ENCODE measurements at places on chromosomes 5 and 9.
A peak's percentile ranks its signal among the peaks of the same experiment; 100 is the strongest.

DNA sequence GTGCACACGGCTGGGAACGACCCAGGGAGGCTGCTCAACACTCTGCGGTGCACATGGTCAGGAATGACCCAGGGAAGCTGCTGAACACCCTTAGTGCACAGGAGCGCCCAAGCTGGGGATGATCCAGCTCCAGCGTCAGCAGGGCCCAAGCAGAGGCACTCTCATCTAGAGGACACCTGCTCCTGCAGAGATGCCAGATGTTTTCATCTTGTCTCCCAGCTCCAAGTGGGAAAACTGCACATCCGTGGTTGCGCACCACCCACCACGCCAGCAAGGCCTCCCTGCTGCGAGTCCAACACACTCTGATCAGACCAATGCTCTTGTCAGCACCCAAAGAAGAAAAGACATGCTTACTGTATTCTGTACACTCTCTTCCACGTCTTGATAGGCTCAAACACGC lies 34.1 kb downstream of the UBE2QL1 start:
- DNase-seq = no peak

DNA sequence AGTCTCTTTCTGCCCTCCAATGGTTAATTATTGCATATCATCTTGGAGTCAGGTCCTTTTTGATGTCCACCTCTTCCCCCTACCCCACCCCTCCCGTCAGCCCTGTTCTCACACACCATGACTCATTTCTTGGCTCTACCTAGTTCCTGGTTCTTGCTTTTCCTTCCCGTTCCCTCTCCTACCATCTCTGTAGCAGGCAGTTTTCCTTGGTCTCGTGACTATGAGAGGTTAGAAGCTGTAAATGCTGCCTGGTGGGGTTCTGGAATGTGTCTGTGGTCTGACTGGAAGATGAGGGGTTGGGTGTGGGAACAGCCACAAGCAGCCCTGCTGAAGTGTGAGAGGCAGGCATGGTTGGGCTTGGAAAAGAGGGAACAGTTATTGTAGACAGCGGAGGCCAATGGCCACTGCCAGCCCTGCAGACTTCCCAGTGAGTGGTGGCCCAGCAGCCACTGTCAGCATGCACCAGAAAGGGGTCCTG lies 18.2 kb downstream of the SLC22A5 start:
- peak; percentile 87 for DNase-seq

DNA sequence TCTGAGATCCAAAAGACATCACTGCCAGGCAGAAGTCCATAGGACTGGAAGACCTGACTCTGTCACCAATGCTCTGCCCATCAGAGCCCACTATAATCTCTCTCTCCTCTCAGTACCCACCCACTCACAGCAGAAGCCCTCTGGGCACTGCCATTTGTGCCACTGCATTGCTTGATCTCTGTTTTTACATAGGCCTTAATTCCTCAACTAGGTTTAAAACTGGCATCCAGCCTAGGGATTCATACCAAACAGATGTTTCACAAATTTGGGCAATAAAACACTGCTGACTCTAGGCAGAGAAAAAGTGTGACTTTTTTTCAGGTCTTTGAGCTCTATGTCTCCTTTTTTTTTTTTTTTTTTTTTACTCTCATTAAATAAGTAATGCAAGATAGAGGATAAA lies 91.1 kb upstream of the RANBP3L start:
- DNase-seq = no peak

DNA sequence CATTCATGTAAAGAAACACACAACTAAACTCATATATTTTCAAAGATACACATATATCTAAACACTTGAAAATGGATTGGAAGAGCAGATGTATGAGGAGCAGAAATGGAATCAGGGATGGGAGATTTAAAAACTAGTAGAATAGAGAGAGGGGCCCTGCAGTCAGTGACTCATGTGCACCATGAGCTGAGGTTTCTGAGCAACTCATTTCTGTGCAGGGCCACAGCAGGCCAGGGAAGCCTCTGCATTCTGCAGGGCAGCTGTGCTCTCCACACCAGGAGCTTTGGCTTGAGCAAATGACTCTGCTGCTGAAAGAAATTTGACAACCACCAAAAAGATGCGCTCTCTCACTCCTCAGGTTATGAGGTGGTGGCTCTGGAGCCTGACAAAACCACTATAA lies 27.1 kb downstream of the LHX6 start:
- no peak for DNase-seq

- no peak for DNase-seq
Measured at GRCh38 chr9:108665521-108666239, 190.1 kb downstream of the ACTL7B start.

- DNase-seq = peak; percentile 62
Measured at GRCh38 chr5:94793113-94793815, 174.8 kb downstream of the SLF1 start.

- DNase-seq = peak; percentile 41
Measured at GRCh38 chr5:123605822-123606221, 93.8 kb downstream of the CSNK1G3 start.

DNA sequence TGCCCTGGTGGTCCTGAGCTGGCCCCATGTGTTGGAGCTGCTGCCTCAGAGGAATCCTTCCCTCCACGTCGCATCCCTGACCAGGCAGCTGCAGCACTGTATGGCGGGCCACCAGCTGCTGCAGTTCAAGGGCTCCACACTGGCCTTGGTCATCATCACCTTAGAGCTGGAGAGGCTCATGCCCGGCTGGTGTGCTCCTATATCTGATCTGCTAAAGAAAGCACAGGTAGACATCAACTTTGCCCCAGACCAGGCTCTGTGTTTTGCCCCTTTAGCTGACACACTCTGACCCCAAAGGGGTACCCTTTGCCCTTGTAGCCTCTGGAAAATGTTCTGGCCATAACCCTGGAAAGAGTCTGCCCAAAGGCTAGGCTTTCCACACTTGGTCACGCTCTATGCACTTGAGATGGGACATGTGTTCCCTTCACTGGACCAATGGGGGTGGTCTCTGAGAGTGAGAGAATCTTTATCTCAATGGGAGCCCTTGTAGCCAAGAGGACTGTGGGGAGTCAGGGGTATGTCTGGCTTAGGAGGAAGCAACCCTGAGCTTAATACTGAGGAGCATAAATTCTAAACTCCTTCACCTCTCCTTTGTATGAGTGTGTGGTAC lies 4.8 kb downstream of the CCNI2 start:
- no peak for DNase-seq

- no peak for DNase-seq
Measured at GRCh38 chr5:179411161-179411841, 66.0 kb upstream of the ADAMTS2 start.

DNA sequence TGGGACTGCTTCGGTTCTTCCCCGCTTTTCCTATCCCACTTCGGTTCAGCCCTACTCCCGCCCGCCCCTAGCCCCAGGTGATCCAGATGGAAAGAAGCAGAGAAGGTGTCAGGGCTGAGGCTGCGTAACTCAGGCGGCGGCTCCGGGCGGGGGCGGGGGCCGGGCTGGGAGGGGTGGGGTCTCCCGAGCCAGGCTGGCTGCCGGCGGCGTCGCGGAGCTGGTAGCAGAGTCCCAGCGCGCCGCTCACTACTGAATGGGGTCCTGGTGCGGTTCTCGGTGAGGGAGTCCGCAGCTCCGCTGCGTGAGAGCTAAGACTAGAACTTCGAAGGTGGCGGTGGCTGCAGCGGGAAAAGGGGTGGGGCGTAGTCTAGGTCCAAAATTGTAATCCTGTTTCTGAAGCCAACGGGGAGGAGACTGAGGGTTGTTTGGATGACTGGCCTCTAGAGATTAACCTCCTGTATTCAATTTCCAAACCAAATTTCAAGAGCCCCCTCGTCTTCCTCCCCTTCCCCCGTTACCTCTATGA lies 1.4 kb downstream of the PRR16 start:
- no peak for DNase-seq

DNA sequence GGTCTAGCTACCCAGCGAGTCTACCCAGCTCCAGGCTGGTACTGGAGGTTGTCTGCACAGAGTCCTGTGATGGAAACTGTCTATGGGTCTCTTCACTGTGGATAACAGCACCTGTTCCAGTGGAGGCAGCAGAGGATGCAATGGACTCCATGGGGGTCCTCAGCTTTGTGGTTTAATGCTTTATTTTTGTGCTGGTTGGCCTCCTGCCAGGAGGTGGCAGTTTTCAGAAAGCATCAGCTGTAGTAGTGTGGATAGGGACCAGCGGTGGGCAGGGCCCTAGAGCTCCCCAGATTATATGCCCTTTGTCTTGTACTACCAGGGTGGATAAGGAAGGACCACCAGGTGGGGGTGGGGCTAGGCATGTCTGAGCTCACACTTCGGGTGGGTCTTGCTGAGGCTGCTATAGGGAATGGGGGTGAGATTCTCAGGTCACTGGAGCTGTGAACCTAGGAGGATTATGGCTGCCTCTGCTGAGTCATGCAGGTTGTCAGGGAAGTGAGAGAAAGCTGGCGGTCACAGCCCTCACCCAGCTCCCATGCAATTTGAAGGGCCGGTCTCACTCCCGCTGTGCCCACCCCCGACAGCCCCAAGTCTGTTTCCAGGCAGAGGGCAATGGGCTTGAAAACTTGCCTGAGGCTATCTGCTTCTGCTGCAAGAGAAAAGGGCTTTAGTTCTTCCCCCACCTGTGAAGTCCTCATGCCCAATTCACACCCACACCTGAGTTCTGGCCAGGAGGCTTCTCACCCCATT lies 397.1 kb downstream of the TLE1 start:
- no peak for DNase-seq

- DNase-seq = no peak
Measured at GRCh38 chr9:72038408-72038807, 22.0 kb downstream of the C9orf57 start.

GRCh38 chr9:94153905-94154304 lies 69.6 kb downstream of the PTPDC1 start:
- no peak for DNase-seq

GRCh38 chr5:127871503-127872153 lies 168.4 kb downstream of the CCDC192 start:
- DNase-seq = peak; percentile 25

DNA sequence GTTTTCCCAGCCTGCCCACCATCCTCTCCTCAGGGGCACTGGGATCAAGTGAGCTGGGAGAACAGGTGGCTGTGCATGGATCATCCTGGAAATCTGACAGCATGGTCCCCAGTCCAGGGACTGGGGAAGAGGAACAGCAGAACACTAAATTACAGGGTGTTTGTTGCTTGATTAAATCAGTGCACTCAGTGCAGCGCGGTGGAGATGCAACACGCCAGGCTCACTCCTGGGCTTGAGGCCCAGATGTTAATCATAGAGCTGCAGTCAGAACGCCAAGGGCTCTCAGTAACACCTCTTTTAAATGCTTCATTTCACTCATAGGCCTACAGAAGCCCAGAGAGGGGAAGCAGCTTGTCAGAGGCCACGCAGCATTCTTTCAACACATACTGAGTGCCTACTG lies 14.2 kb upstream of the LARP1 start:
- DNase-seq = no peak

GRCh38 chr5:20972419-20972925 lies 984.5 kb upstream of the CDH18 start:
- no peak for DNase-seq

DNA sequence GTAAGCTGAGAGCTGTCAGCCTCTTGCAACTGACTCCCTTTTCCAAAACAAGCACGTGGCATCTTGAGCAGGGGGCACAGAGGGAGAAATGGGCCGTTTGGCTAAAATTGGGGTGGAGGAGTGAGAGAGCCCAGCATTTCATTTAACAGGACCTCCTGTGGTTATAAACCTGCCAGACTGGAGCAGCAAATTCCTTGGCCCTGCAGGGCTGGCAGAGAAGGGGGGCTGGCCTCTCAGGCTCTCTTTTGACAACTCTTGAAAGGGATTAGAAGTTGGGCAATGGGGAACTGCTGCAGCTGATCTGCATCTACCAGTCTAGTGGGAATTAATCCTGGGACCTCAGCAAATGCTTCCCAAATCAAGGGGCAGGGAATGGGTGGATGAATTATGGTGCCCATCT lies 7.2 kb upstream of the POU4F3 start:
- DNase-seq = no peak

DNA sequence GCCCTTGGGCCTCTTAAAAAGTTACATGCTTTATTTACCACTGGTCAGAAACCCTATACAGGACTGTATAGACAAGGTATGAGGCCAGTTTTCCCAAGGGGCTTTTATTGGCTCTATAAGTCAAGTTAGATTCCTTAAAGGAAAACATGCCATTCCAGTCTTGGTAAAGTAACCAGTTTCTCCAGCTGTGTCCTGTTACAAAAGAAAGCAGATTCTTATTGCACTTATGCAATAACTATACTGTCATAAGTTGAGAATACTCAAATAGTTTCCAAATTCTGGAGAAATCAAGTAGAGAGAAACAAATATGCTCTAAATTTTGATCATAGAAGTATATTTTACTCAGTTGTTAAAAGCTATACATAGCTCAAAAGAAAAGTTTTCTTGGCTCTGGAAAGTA lies 47.2 kb downstream of the PTGS1 start:
- DNase-seq = no peak

- no peak for DNase-seq
Measured at GRCh38 chr9:137237759-137238726, 3.0 kb upstream of the TUBB4B start.

DNA sequence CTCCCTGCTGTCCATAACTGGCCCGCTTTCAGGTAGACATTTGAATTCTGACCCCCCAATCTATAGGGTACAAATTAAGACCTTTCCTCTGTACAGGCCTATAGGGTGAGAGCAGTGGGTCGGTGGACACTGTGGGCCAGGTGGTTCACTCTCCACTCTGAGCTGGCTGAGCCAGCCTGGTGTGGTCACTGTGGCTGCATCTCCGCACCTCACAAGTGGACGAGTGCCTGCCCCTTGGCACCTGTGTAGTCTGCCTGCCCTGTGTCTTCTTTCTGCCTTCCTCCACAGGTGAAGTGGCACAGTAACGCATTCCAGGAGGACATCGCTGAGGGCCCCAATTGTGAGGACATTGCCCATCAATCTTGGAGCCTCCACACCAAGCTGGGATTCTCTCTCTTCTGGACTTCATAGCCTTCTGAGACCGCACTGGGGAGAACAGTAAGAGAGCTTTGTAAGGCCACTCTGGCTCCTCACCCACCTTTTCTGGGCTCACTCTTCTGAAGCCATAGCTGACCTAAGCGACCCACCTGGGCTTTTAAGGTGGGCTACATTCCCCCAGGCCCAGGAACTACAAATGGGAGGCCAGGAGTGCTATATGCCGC lies 33.5 kb upstream of the JADE2 start:
- no peak for DNase-seq

- DNase-seq = no peak
Measured at GRCh38 chr9:38692707-38693106, 27.2 kb downstream of the FAM240B start.
